ENCODE measurements at places on chromosomes 3 and 15.

- no peak for DNase-seq
Measured at GRCh38 chr3:176633511-176633910, 563.8 kb downstream of the TBL1XR1 start.

GRCh38 chr3:113912552-113913236 lies 35.1 kb upstream of the ZDHHC23 start:
- DNase-seq = peak; percentile 50

- no peak for DNase-seq
Measured at GRCh38 chr15:42111924-42112323, 17.6 kb upstream of the PLA2G4D start.

DNA sequence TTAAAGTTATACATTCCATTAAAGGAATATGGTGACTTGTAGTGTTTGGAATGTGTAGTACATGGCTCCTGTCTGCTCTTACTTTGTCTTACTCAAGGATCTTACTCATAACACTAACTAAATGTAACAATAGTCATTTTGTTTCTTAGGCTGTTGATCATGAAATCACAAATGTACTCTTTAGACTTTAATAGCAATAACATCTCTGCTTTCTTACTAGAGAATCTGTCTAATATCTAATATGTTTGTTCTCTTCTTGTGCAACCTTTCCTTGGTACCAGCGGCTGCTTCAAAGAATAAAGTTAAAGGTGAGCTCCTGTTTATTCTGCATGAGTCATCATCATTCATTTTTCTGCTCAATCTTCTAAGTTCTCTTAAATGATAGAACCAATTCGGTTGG lies 767.5 kb downstream of the CADM2 start:
- no peak for DNase-seq

GRCh38 chr3:195224980-195225580 lies 45.9 kb downstream of the XXYLT1 start:
- DNase-seq = no peak

- DNase-seq = no peak
Measured at GRCh38 chr3:104855702-104856101, 511.0 kb upstream of the ALCAM start.

DNA sequence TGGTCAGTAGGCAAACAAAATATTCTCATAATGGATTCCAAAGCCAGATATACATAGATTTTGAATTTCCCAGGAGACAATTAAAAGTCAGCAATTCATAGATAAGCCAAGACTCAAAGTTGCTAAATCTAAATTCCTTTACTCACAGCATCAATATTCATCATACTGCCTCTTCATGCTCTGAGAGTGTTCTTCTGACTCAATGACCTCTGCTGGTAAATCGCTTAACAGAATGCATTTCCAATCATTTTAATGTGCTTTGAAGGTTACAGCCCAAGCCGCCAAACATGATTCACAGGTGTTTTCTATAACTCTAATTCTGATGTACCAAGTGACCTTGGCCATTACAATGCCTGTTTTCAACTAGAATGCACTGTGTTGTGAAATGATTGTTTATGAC lies 24.2 kb upstream of the SLC4A7 start:
- DNase-seq = no peak

DNA sequence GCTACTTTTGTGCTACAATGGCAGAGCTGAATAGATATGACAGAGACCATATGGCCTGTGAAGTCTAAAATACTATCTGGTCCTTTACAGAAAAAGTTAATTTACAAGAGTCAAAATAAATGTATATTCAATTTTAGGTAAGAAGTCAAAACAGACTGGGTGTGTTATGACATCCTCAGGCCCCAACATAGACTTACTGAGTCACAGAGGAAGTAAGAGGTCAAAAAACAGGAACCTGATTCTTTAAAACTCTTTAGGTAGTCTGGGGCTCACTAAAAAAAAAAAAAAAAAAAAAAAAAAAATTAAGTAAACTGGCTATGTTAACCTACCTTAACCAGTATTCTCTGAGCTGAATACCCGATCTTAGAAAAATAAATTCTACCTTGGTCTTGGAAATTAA lies 13.1 kb downstream of the DNAAF4 start:
- no peak for DNase-seq

DNA sequence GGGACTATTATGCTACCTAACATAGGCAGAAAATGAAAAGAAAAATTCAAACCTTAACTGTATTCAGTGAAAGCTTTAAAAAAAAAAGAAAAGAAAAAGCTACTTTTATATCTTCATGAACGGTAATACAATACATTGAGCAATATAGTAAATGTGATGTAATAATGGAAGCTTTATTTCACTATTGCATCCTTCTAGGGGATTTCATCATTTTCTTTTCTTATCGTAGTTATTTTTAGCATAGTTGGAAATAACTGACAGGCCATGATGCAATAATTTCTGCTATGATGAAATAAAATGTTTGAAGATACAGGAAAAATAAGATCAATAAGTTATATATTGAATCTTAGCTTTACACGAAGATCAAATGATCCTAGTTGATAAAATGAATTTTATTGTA lies 40.3 kb upstream of the ZCWPW2 start:
- no peak for DNase-seq

DNA sequence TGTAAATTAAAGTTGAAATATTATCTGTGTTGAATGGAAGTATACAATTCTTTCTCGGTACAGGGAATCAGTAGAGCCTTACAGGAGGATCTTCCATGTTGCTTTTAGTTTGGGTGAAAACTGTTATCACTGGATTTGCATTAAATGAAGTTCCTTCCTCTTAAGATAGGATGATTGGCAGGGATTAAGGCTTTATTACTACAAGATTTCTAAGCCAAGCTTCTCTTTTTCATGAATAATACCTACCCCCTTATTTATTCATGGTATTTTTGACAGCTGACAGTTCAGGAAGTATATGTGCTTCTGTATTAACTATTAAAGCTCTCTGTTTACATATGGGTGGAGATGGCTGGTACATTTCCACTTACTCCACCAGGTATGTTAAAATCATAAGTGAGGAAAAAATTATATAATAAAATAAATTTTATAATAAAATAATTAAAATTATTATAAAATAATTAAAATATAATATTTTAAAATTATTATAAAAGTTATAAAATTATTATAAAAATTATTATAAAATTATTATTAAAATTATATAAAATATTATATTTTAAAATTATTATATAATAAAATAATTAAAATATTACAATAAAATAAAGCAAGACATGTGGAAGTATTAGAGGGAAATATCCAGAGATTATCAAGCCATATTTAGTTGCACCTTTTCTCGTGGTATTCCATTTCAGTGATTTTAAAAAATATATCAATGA lies 332.9 kb downstream of the ROBO2 start:
- DNase-seq = no peak

- no peak for DNase-seq
Measured at GRCh38 chr15:38740206-38740605, 175.6 kb upstream of the RASGRP1 start.

GRCh38 chr3:128804017-128804810 lies 75.2 kb upstream of the ACAD9 start:
- DNase-seq = no peak

- no peak for DNase-seq
Measured at GRCh38 chr3:164498917-164499316, 579.4 kb downstream of the SI start.

DNA sequence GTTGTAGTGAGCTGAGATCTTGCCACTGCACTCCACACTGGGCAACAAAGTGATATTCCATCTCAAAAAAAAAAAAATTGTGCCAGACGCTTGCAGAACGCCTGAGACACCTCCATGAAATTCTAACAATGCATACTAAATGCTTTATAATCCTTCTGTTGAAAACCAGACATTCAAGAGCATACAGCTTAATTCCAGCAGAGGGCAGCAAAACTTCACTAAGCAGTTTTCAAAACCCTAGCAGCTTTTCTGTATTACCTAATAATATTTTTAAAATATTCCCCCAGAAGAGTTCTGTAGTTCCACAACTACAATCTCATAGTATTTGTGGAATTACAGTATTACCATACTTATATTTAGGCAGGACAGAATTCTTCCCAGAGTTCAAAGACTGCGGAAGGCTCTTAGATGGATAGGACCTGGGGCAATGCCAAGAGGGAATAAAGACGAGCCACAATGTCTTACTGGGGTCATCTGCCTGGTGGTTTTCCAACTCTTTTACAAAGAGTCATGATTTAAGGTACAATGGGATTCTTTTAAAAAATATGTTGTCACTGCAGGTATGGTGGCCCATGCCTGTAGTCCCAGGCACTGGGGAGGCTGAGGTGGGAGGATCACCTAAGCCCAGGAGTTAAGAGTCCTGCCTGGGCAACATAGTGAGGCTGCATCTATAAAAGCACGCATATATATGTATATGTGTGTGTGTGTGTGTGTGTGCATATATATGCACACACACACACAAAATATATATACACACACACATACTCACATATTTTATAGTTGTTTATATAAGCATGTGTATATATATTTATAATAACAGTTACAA lies 19.6 kb upstream of the TASOR start:
- peak; percentile 43 for DNase-seq

DNA sequence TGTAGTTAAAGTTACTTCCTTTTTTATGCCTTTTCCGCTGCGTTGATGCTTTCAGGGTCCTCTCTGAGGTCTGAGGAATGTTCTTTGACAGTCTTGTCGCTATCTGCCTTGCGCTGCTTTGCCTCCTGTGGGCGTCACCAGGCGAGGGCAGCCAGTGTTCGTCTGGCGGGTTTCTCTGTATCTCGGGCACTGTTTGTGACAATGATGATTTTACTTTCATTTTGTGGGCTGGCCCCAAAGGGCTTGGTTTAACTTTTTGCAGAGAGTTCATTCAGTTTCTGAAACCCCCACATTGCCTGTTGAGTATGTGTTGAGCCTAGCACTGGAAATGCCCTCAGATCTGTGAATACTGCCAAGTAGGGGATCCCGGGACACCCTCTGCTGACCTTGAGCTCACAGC lies 24.6 kb upstream of the SACM1L start:
- no peak for DNase-seq

- DNase-seq = no peak
Measured at GRCh38 chr3:104145164-104145563, 1221.5 kb upstream of the ALCAM start.

DNA sequence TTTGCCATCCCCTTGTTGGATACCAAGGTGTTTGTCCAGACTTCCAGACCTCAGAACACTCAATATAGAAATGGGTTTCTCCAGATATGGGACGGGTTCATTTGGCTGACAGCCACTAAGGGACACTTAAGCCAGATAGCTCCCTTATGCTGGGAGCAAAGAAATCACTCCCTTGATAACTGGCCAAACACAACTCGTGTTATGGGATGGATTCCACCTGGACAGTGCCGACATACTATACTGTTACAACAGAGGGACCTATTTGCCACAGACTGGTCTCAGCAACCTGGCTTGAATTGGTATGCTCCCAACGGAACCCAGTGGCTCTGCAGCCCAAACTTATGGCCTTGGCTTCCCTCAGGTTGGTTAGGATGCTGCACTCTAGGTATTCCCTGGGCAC lies 114.0 kb upstream of the PLCL2 start:
- DNase-seq = no peak

DNA sequence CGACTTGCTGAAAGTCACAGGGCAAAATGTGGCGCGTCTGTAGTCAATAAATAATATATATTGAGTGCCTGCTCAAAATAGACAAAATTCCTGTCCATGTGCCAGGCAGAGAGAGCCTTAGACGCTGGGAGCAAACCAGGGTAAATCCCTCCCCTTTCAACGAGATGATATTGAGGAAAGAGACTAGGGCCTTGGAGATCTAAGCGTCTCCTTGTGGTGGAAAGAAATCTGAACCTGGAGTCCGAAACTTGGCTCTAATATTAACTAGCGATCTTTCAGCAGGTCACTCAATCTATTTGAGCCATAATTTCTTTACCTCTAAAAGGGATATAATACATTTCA lies 348 bp upstream of the DPP8 start:
- no peak for DNase-seq

GRCh38 chr3:108118038-108118768 lies 27.4 kb upstream of the CD47 start:
- DNase-seq = no peak

DNA sequence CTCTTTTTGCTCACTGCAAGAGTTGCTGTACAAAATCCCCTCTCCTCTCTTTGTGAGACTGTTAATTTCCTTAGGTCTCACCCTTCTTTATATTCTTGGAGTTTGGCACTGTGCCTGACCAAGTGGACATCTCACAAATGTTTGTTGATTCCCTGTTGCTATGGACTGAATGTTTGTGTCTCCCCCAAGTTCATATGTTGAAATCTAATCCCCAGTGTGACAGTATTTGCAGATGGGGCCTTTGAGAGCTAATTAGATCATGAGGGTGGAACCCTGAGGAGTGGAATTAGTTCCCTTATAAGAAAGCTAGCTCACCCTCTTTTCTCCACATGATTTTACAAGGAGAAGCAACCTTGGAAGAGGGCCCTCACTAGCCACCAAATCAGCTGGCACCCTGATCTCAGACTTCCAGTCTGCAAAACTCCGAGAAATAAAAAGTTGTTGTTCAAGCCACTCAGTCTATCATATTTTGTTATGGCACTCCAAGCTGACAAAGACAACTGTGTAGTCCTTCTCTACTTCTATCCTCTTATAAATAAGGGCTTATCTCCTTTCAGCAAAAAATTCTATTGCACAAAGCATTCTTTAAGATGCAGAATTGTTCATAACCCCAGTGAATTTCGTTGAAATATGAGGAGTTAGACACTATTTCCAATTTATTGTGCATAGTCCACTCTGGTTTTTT lies 65.5 kb upstream of the NPHP3 start:
- no peak for DNase-seq

DNA sequence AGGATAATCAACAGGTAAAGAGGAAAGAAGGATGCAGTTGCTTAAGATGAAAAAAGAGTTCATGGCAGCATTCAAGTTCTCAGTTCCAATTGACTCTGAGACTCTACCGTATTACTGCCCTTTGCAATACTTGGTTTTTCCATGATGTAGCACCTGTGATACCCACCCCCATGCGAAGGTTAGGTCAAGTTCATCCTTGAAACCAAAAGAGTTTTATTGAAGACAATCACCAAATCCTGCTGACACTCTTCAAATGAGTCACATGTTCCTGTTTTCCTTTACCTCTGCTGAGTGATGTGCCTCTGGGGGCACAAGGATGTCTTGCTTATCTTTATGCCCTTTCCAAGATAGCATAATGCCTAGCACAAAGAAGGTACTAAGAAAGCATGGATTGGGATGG lies 111.3 kb upstream of the SLC7A14 start:
- no peak for DNase-seq

DNA sequence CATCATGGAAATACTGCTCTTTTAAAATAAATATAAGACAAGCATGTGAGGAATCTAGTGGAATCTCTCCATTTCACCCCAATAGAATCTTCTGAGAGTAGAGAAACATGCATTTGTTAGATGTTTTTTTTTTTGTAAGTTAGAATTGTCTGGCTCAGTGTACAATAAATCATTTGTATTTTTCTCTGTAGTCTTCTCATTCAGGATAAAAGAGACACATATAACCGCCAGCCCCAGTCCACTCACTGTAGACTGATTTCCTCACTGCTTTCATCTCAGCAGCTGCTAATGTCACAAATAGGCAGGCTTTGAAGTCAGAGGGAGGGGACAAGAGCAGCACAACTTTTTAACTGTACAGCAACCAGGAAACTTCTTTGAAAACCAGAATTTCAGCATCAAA lies 140.2 kb upstream of the RBMS3 start:
- no peak for DNase-seq

DNA sequence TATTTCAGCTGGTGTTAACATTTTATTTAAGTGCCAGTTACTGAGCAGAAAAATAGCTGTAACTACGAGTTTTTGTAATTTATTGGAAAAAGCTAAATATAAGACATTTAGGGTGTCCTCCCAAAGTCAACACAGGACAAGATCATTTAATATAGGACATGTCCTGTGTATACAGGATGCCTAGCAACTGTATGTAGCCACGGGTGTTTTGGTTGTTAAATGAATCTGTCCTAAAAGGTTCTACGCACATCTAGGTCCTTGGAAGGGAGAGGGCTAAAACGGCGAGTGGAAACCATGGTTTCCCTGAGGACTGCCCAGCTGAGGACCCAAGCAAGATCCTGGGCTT lies 565 bp upstream of the ZNF621 start:
- no peak for DNase-seq
